ENCODE measurements at places on chromosomes 11 and 22. TPM values are rescaled to one million over a fixed set of nuclear protein-coding genes. Genes with fewer than 3 reads are reported as not detected.

DNA sequence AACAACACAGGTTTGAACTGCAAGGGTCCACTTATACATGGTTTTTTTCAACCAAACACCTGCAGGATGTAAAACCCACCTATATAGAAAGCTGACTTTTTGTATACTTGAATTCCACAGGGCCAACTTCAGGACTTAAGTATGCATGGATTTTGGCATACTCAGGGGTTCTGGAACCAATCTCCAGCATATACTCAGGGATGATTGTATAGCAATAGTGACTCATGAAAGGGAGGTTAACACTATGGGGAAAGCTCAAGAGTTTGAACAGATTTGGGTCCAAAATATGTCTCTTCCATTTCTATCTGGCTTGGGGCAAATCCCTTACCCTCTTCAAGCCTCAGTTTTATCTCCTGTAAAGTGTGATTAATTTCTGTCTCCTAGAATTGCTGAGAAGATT lies 94.9 kb downstream of the MICAL2 start:
- no peak for DNase-seq

DNA sequence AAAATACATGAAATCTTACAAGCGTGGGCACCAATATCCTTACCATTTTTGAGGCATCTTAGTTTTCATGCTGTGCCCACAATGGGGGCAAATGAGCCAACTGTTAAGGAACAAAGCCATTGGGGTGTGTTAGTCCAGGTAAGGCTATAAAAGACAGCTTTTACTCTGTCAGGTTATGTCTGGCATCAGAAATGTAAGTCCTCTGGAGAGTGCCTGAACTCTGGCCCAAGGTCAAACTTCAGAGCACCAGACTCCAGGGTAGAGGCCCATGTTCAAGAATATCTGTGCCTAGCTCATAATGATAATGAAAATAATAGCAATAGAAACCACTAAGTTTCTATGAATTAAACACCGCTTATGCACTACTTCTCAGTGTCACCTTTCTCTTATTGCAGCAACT lies 105.5 kb downstream of the CSNK2A3 start:
- no peak for DNase-seq

OR52A1 gene
- total RNA-seq: not detected

GRCh38 chr11:28528217-28528616 lies 420.0 kb downstream of the METTL15 start:
- no peak for DNase-seq

GRCh38 chr11:130608287-130608686 lies 159.8 kb downstream of the ADAMTS15 start:
- DNase-seq: no peak

CSF2RB gene
- total RNA-seq: 4.2 TPM

GRCh38 chr11:57310630-57311086 lies 14.1 kb downstream of the TNKS1BP1 start:
- DNase-seq: no peak

DNA sequence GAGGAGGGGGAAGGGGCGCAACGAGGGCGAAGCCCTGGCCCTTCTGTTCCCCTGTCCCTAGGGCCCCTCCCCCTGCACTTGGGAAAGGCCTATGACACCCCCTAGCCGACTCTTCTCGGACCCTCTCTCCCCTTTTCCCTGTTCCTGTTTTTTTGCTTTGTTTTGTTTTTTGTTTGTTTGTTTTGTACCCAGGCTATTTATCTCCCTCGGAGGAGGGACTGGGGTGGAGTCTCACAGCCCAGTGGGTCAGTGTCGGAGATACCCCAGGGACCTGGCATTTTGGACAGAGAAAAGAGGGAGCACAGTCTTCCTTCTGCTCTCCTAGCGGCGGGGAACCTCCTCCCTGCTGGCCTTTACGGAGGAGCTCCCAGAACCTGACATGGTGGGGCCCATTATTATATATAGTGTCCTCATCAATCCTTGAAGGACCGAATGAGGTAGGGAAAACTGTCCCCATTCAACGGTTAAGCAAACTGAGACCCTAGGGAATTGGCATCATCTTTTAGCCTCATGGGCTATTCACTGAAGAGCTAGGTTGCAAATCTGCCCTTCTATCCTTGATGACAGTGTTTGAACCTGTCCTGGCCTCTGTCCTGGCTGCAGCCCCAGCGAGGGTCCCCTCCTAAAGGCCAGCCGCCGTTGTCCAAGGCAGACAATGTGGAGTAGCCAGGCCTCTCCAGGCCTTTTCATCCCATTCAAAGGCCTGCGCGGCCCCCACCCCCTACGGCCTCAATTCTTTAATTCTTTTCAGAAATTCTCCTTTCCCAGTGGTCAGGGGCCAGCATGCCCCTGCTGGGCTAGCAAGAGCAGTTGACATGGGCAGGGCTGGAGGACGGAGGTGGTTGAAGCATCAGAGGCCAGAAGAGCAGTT lies 911 bp downstream of the EMID1 start:
- DNase-seq: no peak

DNA sequence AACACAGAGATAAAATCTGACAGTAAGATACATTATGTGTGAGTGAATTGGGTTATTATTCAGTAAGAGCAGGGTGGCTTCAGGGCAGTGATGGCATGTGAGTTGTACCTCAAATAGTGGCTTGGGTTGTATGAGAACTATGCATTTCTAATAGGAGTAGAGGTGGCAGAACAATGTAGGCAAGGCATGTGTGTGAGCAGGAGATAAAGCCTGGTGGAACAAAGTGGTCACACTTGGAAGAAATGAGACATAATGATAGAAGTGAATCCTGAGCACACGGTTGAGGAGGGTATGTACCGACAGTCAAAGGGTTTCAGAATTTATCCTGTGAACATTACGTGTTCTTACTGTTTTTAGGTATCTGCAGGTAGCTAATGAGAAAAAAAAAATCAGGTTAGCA lies 159.3 kb downstream of the CASP12 start:
- no peak for DNase-seq

DNA sequence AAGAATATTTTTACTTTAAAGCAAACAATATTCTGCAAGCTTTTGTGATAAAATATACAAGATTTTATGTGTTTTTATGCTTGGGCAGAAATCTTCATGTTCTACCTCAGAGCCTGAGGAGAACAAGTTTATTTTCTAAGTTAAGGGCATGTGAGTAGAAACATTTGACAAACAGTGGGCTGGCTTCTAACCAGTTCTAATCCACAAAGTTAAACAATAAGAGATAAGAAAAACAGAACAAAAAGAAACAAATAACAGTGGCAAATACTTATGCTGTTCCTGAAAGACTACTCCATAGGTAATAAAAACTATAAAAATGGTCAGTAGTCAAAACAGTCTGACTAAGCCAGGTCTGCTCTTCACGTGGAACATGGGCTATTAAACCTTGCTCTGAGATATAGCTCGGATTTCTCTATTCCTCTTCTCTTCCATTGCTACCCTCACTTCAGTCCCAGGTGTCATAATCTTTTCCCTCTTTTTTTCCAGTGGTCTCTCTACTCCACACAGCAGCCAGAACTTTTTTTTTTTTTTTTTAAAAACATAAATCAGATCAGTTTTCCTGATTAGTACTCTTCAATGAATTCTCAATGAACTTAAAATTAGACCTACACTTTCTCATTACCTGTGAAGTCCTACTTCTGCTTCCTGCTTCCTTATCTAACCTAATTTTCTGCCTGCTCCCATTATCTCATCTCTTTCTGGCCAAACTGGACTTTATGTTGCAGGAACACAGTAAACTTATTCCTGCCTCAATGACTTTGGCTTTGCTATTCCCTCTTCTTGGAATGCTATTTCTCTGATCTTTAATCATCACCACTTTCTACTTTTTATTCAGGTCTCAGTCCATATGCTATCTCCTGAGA lies 671.1 kb upstream of the CCDC90B start:
- DNase-seq: no peak

DNA sequence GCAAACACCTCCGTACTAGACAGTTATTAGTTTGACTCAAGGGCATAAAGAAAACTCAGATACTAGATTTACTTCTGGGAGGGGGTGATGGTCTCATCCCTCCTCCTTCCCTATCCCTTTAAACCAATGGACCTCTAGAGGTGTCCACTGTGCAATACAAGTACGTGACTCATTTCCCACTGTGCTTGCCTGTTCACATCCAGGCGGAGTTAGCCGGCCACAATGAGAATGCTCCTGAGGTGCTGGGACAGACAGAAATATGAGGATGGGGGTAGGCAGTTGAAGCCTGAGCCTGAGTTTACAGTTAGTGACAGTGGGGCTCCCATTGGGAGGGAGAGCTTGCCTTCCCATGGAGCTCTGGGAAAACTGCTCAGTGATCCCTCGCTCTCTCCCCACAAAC lies 8.4 kb upstream of the PMM1 start:
- no peak for DNase-seq

TMEM121B gene
- total RNA-seq: 1.1 TPM

PYGM gene
- 17.8 TPM for total RNA-seq

GRCh38 chr11:80061056-80061455 lies 620.2 kb upstream of the TENM4 start:
- no peak for DNase-seq

GRCh38 chr11:110425751-110426545 lies 3.8 kb upstream of the FDX1 start:
- no peak for DNase-seq

LAYN gene
- 5.9 TPM for total RNA-seq

- DNase-seq: no peak
Measured at GRCh38 chr11:78313898-78314297, 103.7 kb downstream of the GAB2 start.

RAB36 gene
- 2.0 TPM for total RNA-seq

- no peak for DNase-seq
Measured at GRCh38 chr22:35746248-35746647, 28.6 kb downstream of the APOL5 start.
